ENCODE measurements at places on chromosomes 2 and 18.

DNA sequence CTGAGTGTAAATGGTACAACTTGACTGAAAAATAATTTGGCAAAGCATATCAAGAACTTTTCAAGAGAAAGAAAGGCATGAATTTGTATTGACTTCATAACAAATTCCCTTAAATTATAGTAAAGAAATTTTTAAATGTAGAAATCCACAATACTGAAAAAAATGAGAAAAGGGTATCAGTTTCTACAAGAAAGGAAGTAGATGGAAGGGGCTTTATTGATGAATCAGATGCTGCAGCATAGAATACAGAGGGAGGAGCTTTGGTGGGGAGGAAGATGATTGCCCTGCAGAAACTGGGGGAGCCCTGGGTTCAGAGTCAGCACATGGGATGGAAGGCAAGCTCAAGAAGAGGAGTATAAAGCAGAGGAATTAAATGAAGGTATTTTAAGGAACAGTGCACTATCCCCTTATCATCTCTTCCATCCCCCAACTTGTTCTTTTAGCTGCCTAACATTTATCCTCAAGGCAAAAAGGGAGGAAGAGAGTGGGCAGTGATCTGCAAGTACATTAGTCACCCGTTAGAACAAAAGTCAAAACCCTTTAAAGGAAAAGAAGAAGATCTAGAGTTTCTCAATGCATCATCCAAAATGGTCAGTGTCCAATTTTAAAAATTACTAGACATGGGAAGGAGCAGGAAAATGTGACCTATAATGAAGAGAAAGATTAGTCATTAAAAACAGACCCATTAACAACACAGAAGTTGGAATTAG, 77.7 kb downstream of the KCTD18 start:
- no peak for DNase-seq

GRCh38 chr2:182509-183122, 81.2 kb downstream of the SH3YL1 start:
- no peak for DNase-seq

DNA sequence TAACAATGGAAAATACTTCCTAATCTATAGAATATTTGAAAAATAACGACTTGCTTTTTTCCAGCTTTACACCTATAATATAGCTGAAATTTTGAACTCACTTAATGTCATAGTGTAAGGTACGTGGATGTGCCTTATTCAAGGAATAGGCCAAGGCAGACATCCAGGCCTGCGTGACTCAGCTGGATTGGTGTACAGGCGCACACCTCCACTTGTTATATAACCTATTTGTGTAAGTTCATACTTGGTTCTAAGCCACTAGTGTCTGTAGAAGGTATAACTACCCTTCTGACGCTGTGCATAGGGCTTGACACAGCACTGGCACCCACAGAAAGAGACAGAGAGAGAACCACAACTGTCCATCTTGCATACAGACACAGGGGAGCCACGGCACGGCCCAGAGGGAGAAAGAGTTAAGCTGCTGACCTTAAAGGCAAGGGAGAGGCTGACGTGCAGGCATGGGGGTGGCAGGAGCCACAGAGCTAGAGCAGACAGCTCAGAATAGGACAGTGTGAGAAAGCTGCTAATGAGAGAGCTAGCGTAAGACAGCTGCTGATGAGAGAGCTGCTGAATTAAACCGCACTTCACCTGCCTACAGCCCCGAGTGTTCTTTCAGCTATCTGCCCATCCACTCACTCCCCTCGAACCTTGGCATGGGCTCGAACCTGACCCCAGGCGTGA, 16.1 kb downstream of the CCDC178 start:
- no peak for DNase-seq

DNA sequence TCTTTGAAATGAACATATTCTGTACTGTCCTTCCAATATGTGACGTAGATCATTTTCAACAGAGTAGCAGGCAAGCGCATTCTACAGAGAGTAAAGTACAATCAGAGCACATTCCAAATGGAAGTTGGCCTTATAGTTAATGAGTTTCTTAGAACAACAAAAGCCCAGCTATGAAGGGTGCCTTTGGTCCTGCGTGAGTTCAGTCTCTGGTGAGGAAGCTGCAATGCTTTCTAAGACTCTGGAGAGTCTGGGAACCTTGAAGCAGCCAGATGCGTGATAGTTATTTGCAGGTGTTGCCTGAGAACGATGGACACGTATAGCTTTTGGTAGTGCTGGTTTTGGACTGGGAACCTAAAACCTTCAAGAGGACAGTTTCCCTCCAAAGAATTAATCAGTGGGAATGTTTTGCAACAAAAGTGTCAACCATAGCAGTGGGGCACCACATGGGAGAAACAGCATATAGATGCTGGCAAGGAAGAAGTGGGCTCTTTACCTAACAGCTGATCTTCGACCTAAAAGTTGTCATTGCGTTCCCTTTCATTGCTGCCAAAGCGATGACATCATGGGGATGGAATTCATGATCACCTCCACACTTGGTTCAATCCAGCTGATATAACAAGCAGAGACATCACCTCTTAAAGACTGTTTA, 9.3 kb upstream of the SNORC start:
- DNase-seq = no peak

GRCh38 chr2:86235196-86235980, 36.1 kb downstream of the MRPL35 start:
- DNase-seq = no peak

DNA sequence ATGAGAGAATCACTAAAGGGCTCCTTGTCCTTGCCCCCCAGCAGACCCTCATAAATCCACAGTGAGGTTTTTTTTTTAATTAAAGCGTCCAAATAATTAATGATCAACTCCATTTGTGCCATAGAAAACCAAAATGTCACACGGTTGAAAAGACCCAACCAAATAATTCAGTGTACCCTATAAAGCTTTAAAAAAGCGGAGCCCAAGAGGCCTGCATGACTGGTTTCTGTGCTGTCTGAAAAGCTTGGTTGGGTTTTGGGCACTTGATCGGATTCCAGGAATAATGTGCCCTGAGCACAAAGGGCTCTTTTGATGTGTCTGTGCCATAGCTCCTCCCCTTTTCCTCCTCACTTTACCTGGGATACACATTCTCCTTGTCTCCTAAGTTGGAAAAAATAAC, 523.2 kb downstream of the TNS1 start:
- no peak for DNase-seq

DNA sequence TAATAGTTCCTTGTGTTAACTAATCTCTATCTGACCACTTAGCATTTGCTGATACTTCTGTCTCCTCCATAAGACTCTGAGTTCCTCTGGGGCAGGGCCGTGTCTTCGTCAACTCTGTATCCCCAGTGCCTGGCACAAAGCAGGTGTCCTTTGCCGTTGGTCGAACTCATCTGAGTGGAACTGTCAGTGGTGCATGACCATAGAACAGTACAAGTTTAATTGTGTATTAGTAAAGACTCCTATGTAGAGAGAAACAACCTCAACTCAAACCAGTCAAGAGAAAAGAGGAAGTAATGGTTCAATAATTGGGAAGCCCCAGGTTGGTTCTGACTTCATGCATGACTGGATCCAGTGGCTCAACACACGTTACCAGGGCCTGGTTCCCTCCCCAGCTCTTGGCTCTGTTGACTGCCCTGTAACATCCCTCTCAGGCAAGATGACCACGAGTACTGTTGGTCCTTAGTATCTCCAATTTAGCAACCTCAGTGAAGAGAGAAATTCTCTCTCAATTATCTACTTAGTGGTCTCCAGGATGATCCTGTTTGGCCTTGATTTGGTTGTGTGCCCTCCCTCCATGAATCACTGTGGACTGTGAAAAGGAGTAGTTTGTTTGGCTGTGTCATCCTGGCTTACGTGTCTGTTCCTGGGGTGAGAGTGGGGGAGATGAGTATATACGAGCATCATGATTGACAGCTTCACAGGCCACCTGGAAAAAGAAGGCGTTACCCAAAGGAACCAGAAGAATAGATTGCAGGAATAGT, 58.5 kb upstream of the MSH6 start:
- no peak for DNase-seq

- DNase-seq = no peak
These were observed 14.0 kb upstream of the HRH4 start for GRCh38 chr18:24446453-24446852.

DNA sequence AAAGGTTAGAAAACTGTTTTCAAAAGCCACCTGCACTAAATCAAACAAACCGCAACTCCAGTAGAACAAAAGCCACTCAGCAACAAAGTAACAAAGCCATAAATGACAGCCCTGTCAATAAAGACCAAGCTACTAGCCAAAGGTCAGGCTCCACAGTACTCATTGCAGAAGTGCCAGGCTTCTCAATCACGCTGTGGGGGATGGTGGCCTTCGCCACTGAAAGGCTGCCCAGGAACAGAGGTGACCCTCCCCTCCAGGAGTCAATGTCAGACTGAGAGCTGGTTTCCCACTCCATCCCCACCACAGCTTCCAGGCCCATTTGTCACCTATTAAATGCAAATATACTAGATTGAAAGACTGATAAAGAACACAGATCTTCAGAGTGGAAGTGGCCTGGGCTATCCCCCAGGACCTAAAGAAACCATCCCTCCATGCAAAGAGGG, 5.9 kb downstream of the ATP8B1 start:
- peak; percentile 80 for DNase-seq

GRCh38 chr2:144325086-144325485, 194.8 kb downstream of the ZEB2 start:
- no peak for DNase-seq

DNA sequence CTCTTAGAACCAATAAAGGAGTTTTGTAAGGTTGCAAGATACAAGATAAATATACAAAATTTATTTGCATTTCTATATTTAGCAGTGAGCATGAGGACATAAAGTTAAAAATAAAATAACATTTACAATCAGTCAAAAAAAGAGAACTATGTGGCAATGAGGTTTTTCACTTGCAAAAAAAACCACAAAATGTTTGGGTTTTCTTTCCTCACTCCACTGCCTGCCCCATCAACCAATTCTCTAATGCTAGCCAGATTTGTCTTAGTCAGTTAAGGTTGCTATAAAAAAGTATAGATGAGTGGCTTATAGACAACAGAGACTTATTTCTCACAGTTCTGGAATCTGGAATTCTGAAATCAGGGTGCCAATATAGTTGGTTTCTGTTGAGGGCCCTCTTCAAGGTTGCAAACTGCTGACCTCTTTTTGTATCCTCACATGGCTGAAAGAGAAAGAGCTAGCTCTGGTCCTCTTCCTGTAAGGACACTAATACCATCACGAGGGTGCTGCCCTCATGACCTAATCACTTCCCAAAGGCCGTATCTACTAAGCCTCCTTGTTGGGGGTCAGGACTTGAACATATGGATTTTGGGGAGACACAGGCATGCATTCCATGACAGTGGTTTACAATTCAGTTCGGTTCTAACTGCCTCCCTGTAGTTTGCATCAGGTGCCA, 566.2 kb downstream of the GALR1 start:
- DNase-seq = no peak

DNA sequence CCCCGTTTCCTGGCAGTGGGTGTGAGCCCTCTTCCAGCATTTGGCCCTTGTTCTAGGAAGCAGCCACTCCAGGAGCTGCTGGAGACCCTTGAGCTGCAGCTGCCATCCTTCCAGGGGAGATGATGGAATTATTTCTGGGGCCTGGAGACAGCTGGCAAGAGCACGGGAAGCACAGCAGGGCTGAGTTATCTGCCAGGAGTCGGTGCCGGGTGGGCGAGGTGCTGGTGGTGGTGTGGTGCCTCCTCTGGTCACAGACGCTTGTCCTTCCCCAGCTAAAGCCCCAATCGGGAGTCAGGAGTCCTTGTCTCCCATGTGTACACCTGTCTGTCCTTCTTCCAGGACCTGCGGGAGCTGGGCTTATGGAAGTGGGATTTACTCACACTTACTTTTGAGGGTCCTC, 36.0 kb downstream of the DPYSL5 start:
- peak; percentile 47 for DNase-seq

DNA sequence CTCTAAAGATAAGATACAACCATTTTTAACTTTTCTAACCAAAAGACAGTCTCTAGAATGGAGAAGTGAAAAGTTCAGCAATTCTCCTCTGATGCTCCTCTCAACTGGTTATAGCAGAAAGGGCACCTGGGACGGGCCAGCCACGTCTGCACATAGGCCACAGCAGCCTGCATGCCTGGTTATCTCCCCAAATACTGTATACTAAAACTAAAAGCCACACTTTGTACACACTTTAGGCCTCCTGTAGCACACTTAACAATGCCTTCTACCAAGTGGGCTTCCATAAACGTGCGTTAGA, 179.1 kb downstream of the ANKRD44 start:
- no peak for DNase-seq

GRCh38 chr2:45781464-45781811, 130.0 kb downstream of the PRKCE start:
- DNase-seq = no peak

DNA sequence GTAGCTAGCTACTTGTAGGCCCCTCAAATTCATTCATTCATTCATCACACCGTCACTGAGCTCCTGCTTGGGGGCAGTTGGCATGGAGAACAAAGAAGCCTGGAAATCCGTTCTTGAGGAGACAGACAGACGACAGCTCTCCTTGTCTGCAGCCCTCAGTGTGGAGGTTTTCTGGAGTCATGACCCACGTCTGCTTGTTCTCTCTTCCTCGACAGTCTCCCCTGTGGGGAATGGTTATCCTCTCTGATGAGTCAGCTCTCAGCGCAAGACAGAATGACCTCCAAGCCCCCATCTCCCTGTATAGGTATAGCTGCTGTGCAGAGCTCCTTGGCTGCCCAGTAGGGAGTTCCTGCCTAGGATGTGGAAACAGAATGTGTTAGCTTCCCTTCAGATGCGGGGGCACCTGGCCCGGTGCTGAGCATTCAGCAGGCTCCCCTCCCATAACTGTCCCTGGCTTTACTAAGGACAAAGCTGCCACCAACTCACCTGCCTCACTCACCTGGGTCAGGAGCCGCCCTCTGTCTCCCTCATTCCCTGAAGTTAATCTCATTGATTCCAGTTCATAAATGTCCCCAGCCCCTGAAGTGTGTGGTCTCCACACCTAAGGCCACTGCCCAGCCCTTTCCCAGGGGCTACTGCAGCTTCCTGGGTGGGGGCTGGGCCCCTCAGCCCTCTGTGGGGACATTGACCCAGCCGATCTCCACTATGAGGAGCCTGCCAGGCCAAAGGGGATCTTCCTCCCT, 124.7 kb downstream of the ACKR3 start:
- DNase-seq = no peak

DNA sequence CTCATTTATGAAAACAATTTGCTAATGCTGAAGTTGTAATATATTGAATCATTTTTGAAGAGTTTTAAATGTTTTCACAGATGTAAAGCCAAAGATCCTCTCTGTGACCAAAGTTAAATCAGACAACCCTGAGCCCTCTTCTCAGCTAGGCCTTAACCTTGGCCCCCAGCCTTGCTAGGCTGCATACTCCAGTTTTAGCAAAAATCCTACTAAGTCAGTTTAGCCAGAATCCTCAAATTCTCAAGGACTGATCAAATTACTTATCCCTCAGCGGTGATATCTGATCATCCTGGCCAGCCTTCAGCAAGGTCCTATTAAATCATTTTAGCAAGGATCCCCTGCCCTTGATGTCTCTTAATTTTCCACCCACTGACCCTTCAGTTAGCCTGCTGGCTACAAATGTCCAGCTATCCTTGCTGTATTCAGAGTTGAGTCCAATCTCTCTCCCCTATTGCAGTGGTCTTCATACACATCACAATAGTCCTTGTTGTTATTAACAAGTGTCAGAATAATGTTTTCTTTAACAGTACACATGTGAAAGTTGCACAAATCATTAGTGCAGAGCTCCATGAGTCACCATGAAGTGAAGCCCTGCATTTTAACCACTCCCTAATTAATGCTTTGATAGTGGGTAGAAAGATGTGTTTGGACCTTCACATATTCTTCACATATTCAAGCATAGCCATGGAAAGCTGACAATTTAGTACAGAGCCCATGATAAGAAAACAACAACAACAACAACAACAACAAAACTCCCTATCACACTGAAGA, 206.4 kb downstream of the NBAS start:
- DNase-seq = no peak

- DNase-seq = no peak
These were observed 51.6 kb downstream of the TSPYL6 start for GRCh38 chr2:54204476-54204875.

All from NCI-H345 (cell line).